Right lobe of liver (tissue), 6 donors: ENCODE measurements at places on chromosomes 5 and 9. TPM values are rescaled to one million over a fixed set of nuclear protein-coding genes. Genes with fewer than 3 reads are reported as not detected.

Gene ELL2
- 81.9 TPM for total RNA-seq

Gene NDST1
- total RNA-seq = 97.5 TPM

Gene SPATA31D4
- not detected for total RNA-seq

Gene LCN15
- not detected for total RNA-seq

Gene FIBCD1
- not detected for total RNA-seq

Gene TSLP
- total RNA-seq = 0.78 TPM

Gene SLC23A1
- 15.3 TPM for total RNA-seq

Gene ARL10
- total RNA-seq = 2.4 TPM

Gene RANBP3L
- 3.4 TPM for total RNA-seq

Gene PCDHB14
- 1.0 TPM for total RNA-seq

DNA sequence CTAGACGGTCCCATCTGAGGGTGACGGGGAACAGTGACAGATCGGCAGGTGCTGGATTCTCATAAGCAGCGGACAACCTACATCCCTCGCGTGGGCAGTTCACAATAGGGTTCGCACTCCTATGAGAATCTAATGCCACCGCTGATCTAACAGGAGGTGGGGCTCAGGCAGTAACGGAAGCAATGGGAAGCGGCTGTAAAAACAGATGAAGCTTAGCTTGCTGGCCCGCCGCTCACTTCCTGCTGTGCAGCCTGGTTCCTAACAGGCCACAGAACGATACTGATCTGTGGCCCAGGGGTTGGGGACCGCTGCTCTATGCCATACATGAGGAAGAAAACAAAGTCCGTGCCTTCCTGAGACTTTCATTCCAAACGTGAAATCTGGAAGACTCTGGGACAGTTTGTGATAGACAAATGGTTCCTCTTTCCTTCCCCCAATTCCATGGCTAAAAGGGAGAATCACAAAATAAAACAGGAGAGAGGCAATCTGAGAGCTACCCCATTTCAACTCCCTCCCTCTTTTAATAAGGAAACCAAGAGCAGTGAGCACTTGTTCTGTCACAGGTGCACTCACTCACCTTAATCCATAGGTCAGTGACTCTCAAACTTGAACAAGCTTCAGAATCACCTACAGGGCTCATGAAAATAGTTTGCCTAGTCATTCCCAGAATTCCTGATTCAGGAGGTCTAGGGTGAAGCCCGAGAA, 12.1 kb downstream of the PDCL start:
- DNase-seq = peak; percentile 44

DNA sequence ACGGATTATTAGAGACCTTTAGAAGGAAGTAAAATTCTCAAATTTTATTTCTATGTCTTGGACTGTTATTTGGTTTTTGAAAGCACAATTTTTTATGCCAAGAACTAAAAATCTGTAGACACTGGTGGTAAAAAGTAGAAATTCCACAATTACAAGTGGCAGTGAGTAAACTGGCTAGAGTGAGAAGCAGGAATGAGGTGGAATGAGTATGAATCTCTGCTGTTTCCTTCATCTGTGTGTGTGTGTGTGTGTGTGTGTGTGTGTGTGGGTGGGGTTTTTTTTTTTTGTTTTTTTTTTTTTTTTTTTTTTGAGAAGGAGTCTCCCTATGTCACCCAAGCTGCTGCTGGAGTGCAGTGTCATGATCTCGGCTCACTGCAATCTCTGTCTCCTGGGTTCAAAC, 94.2 kb downstream of the TLE4 start:
- no peak for DNase-seq

DNA sequence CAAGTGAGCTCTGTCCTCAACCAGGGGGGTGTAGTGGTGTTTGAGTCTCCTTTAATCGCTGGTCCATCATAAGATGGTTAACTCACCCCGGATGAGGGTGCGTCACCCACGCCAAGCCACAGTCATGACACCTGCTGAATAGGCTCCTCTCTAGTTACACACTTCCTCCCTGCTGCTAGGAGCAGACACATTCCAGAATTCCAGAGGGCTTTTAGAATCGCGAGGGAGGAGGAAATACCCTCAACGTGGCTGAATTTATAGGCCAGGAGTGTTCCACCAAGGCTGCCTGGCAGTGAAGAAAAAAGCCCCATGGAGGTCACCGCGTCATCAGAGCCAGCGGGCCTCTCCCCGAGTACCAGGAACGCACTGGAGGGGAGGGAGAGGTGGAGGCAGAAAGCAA, 5.1 kb downstream of the GLRX start:
- no peak for DNase-seq

DNA sequence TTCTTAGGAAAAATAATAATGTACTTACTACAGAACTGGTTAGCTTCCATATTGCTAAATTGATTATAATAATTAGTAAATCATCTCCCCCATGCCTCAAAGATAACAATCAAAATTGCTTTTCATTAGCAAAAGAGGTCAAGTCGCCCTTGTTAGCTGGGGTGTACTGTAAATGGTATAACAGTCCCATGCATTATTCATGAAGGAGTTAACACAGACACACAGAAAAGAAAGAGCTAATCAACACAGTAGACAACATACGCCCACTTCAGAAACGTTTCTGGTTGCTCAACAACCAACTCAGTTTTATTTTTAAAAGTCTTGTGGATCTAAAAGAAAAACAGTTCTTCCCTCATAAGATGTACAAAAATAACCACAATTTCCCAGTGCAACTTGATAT, 100.2 kb downstream of the MPDZ start:
- no peak for DNase-seq

GRCh38 chr5:42611437-42611836, 145.2 kb upstream of the CCDC152 start:
- DNase-seq = no peak

DNA sequence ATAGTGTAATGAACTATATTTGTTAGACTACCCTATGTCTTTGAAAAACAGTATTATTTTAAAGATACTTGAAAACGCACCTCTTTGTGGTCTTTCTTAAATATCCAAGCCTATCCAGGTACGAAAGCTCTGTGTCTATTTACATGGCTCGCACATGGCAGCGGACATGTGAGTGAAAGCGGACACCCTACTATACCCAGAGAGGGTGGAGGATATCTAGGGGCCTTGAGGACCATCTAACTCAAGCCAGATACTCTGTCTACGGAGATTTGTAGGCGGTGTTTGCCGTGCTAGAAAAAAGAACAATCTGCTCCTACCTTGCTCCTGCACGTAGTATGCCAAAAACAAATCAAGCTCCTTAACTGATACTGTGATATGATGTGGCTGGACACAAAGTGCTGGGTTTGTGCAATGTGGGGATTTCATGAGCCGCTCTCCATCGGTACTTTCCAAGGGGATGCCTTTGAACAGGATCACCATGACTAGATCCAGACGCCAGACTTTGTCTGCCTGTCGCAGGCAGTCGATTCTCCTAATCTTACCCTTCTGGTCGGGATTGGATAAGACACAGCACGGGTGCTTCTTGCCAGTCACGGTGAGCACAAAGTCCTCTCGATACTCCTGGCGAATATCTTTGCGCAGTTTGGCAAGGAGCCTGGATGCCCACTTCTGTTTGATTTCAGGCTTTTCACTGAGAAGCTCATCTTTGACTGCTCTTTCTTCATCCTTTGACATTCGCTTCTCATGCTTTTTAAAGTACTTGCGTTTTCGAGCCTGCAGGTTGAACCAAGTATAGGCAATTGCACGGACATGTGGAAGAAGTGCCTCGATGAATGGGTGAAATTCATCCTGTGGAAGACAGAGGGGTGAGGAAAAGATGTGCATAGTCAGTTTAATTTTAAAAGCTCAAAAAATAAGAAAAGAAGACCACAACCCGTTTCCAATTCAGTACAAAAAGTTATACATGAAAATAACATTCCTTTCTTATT, 7.0 kb downstream of the NFIB start:
- no peak for DNase-seq

DNA sequence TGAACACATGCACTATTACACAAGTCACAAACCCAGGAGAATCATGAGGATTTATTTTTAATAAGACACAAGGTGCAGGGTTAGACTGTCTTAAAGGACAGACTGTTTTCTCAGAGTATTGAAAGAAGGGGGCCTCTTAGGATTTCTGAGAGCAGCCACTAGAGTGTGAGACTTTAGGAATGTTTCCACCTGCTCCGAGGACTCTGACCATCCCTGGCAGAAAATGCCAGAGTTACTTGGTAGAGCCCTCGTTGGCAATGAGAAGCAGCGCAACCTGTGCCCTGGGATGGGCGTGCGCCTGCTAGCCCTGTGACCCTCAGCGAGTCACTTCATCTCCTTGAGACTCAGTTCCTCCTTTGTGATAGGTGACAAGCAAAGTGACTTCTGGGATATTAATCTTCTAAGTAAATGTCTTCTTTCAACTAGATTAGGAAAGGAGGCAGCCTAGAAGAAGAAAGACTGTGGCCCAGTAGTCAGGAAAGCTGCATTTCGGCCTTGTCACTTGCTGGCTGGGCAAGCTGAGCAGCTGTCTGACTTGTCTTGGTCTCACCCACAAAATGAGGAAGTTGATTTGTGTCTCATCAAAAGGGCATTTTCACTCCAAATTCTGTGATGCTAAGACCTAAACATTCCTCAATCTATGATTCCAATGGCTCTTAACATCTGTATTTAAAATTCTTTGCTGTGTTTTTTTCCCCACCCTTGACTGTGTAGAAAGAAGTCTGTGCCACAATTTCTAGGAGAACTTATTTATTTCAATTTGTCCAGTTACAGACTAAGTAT, 60.5 kb downstream of the PTCD2 start:
- DNase-seq = no peak

DNA sequence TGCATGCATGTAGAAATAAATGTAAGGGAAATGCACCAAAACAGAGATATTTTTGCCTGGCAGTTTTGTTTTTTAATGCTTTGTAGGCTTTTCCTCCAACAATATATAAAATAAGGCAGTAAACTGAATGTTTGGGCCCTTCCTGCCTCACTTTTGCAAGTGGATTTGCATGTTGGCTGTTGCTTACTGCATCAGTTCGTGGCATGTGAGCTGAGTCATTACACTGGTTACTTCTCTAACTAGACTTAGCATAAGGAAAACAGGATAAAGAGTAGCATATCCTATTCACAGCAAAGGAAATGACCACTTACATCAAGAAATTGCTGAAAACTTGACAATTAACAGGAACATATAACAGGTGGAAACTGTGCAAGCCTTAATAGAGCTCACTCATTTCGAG, 113.4 kb downstream of the TLE1 start:
- no peak for DNase-seq

DNA sequence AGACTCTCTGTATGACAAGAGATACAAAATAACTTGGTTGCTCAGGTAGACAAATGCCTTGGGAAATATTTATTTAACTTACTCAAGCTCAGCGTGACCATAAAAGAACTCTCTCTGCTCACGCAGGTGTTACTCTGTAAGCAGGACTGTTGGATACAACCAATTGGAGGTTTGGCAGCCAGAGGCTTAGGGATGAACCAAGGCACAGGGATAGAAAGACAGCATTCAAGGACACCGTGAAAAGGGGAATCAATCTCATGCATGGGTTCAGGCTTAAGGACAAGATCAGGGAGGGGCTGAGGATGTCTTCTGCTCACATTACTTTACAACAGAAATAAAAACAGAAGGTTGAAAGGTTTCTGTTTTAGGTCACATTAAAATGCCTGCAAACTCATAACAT, 389.0 kb upstream of the BRINP1 start:
- DNase-seq = no peak

GRCh38 chr9:133528001-133528875, 3.5 kb upstream of the MYMK start:
- no peak for DNase-seq

DNA sequence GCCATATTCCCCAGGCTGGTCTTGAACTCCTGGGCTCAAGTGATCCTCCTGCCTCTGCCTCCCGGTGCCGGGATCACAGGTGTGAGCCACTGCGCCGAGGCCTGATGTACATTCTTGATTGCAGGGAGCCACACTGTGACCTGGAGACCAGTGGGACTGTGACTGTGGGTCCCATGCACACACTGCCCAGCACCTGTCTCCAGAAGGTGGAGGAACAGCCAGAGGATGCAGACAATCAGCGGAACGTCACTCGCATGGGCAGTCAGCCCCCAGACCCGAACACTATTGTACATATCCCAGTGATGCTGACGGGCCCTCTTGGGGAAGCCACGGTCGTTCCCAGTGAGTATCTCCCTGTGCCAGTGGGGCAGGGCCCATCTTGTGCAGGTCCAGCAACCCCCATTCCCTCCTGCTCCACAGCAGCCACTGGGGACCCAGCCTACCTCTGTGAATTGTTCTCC, 147.3 kb downstream of the CACNA1B start:
- DNase-seq = no peak

GRCh38 chr9:129334105-129334935, 156.3 kb upstream of the IER5L start:
- peak; percentile 95 for DNase-seq

DNA sequence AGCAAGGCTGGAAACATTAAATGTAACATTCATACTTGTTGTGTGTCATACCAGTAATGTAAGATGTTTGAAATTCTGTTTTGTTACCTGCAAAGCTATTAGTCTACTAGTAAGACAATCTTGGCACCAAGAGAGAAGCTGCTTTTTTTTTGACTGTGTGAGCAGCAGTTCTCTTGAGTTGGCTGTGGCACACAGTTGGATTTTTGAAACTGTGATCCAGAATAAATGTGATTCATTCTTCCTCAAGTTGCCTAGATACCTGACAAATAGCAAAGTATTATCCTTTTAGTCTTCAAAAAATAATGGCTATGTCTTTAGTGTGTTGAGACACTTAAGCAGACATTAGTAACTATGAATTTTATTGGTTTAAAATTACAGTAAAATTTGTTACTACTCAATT, 57.2 kb upstream of the HAPLN1 start:
- DNase-seq = no peak

GRCh38 chr9:107169796-107170195, 113.3 kb upstream of the RAD23B start:
- no peak for DNase-seq

GRCh38 chr9:129124506-129125069, 13.4 kb downstream of the PTPA start:
- DNase-seq = no peak

GRCh38 chr5:86354664-86355063, 263.1 kb upstream of the COX7C start:
- no peak for DNase-seq

GRCh38 chr5:154683101-154683880, 71.9 kb upstream of the LARP1 start:
- no peak for DNase-seq

GRCh38 chr5:43967165-43967564, 364.2 kb downstream of the NNT start:
- no peak for DNase-seq

DNA sequence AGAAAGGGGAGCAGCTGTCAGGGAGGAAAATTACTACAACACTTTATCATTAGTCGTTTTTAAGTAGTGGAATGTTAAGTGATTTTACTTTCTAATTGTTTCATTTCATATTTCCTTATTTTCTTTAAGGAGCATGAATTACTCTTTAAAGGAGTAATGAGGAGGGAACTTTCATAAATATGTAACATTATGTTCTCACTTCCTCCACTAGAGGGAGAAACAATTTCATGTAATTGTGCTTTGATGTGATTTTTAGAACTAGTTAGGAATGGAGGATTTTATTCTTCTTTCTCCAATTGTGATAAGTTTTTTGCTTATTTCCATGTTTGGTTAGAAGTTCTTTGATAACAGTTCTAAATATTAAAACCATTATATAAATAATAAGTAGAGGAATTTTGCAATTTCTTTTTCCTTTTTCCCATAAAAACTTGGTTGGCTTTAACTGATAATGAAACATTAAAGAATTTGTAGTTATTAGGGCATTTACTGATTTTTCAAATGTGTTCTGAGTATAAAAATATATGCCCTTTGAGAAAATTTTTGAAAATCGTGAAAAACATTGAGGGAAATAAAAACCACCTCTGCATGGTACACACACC, 25.6 kb downstream of the CEP78 start:
- no peak for DNase-seq

GRCh38 chr9:4495537-4495936, 5.3 kb downstream of the SLC1A1 start:
- no peak for DNase-seq
